Astrocyte of the hippocampus (primary cell): ENCODE measurements at places on chromosomes 5 and 9.

DNA sequence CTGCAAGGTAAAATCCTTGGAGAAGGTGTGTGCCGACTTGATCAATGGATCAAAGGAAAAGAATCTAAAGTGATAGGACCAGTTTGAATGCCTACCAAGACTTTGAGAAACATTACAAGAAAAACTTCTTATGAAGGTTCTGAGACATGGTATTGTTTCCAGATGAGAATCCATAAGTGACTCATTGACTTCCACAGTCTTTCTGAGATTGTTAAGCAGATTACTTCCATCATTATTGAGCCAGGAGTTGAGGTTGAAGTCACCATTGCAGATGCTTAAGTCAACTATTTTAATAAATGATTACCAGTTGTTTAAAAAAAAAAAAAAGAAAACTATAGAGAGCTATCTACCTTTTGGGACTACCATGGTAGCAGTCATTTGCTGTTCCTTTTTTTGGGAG, 7.0 kb downstream of the LNPEP start:
- DNase-seq: no peak

- peak; percentile 22 for DNase-seq
These were observed 33.8 kb downstream of the SVEP1 start for GRCh38 chr9:110545705-110546104.

DNA sequence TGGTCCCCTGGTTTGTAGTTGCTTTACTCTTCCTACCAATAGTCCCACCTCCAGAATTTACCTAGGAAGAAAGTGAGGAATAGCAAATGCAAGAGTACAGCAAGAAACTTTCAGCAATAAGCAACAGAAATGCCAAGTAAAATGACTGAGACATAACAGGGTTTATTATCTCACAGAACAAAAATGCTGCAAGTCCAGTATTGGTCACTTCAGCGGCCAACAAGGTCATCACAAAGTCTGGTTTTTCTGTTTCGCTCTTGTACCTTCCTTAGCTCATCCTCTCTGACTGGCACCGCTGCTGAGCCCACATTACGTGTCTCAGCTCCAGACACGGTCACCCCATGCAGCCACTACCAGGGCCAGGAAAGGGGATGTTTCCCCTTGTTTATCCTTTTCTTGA, 82.7 kb downstream of the RFK start:
- no peak for DNase-seq

DNA sequence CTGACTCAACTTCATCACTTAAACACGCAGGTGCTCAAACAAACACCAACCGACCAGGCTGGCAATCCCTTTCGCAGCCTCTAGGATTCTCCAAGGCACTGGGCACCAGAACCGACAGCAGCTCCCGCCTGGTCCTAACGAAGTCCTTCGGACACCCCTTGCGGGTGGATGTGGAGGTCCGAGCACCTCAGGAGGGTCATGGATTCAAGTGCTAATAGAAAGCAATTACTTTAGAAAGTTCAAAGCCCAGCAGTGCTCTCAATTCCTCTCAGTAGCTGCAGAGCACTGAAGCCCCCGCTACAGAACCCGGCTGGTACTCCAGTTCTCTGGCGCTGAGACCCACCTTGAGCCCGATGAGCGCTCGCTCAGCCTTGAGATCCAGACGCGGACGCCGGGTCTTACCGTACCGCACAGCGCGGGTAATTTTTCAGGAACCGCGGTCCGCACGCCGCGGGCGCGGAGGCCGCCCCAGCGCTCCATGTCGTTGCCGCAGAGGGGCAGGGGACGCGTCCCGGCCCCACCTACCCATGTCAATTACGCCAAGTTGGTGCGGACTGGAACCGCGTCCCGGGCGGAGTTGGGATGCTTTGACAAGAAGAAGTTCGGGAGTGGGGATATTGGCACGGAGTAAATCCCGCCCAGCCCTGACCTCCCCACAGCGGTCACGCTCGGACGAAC, 638 bp downstream of the MARCHF3 start:
- peak; percentile 74 for DNase-seq

- no peak for DNase-seq
These were observed 21.6 kb downstream of the PAEP start for GRCh38 chr9:135582966-135583687.

- DNase-seq: no peak
These were observed 153.8 kb downstream of the GOLPH3 start for GRCh38 chr5:32020271-32020670.

GRCh38 chr9:95551406-95551805, 34.6 kb upstream of the PTCH1 start:
- DNase-seq: no peak

DNA sequence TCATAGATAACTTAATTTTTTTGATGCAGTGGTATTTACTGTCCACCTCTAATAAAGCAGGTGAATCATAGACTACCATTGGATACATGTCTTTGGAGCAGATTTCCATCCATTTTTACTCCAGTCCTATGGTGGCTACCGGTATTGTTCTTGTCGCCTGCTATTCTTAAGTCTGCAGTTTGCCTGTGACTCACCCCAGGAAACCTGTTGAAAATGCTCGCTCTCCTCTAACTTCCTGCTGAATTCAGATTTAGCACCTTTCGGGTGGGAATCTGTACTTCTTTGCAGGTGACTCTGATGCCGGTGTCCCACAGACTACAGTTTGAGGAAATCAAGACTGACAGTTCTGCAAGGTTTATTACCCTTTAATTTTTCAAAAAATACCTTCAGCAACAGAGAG, 58.8 kb upstream of the DHFR start:
- DNase-seq: peak; percentile 22

GRCh38 chr9:16773617-16774016, 96.9 kb downstream of the BNC2 start:
- no peak for DNase-seq

DNA sequence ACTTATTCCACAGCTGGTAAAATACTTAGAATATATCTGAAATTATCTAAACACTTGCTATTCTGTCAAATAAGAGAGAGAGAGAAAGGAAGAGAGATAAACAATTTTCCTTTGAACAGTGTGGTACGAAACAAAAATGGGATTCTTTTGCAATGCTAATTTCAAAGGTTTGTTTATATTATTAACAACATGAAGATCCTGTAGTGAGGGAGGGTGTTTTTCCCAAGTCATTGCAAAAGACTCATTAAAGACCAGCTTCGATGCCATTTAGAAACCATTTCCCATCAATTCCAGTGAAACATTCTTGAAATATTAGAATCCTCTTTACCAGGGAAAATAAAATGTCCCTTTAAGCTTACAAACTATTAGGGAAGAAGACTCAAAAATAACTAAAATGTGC, 505.4 kb downstream of the SEMA5A start:
- no peak for DNase-seq

DNA sequence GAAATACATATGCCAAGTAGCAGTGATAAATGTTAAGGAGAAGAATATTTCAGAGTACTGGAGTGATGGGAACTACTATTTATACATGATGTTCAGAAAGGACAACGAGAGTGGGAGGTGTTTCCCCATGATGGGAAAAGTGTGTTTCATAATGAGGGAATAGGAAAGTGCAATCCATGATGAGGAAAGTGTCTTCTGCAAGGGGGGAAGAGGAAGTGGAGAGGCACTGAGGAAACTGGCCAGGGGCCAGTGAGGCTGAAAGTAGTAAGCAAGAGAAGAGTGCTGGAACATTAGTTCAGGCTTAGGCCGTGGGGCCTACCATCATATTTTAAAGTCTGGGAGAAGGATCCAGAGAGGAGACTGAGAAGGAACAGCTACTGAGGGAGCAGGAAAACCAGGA, 327.2 kb downstream of the SLF1 start:
- no peak for DNase-seq

DNA sequence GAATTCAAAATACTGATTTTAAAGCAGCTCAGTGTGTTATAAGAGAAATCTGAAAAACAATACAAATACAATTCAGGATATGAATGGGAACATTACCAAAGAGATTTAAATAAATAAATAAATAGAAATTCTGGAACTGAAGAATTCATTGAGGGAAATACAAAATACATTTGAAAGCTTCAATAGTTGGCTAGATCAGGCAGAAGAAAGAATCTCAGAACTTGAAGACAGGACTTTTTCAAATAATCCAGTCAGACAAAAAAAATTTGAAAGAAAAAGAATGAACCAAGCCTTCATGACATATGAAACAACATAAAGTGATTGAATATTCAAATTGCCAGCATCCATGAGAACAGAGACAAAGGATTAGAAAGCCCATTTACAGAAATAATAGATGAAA, 59.6 kb upstream of the TLX3 start:
- no peak for DNase-seq

GRCh38 chr5:65766781-65767180, 44.8 kb downstream of the NLN start:
- DNase-seq: no peak
